ENCODE measurements at places on chromosomes 13 and 19.

DNA sequence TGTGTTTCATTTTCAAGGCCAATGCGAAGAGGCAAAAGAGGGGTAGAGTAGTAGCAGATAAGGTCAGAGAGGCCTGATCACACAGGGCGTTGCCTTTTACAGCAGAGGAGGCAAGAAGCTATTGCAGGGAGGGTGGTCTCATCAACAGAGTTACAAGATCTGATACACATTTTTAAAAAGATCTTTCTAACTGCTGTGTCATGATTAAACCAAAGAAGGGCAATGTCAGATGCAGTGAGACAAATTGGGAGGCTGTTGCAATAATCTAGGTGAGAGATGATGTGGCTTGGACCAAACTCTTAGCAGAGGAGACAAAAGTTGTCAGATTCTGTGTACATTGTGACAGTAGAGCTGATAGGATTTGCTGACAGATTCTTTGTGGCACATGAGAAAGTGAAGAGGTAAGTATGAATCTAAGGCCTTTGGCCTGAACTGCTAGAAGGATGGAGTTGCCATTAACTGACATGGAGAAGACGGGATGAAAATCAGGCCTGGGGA lies 13.0 kb upstream of the LRRC63 start:
- no peak for DNase-seq

- peak; percentile 73 for DNase-seq
Observed at GRCh38 chr19:40398417-40399131, 8.6 kb upstream of the HIPK4 start.

DNA sequence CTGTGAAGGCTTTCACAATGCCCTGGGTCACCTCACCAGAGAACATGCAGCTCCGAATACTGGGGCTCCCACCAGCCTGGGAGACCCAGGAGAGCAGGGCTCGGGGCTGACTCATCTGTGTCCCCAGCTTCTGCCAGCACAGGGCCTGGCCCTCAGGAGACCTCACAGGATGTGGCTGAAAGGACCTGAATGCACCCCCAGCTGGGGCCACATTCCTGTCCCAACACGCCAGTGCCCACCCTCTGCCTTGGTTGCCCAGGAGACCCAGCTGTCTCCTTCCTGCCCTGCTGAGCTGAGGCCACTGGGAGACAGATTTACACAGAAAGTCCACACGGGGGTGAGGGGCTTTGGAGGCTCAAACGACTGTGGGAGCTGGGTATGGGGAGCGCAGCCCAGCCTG lies 11.9 kb downstream of the BCAT2 start:
- DNase-seq, result no peak

- DNase-seq, result no peak
Observed at GRCh38 chr13:92354583-92354982, 872.0 kb upstream of the GPC6 start.

DNA sequence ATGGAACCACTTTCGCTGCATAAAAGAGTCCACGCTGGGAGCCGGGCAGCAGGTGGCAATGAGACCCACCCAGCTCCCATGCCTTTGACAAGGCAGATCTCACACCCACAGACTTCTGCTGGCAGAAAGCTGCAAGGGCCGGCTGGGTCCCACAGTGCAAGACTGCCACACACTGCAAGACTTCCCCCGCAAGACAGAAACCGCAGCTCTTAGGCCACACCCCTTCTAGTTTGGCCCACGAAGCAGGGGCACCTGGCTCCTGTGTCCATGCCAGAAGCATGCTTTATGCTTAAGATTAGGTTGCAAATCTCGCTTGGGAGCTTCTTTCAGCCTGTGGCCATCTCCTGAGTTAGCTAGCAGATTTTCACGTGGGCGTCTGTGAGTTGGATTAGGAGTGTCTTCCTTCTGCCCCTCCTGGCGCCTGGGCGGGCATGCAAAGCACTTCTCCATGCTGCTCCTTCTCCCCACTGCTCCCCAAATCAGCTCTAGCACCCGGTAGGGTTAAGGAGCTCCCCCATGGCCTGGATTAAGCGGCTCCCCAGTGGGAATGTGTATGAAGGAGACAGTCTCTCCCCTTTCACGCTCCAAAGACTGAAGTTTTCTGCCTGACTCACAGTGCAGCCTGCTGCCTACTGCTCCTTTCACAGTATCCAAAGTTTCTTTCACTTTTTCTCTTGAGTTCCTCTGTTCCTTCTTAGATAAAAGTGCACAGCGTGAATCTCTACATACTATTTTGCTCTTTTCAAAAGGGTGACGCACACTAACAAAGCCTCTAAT lies 17.7 kb downstream of the GPC6 start:
- DNase-seq, result no peak

DNA sequence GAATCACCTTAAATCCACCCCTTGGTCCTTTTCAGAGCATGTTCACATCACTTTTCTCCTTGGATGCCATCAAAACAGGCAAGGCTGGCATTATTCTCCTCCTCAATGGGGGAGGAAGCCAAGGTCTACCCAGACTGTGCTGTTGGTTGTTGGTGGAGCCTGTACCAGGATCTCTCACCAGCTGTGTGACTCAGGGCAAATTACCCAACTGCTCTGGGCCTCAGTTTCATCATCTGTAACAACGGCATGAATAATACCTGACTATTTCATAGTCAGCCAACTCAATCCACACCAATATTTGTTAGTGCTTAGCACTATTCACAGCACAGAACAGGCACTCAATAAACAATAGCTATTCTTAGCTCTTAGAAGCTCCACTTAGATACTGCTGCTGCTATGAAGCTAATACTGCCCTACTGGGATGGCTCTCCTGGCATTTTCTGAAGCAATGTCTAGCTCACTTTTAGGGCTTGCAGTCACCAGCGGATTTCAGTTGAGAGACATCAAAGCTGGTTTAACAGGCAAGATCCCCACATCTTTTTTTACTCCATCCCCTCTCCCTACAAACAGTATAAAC lies 116.9 kb downstream of the CCNA1 start:
- DNase-seq, result no peak

- DNase-seq, result no peak
Observed at GRCh38 chr13:36552334-36552733, 120.0 kb downstream of the CCNA1 start.

DNA sequence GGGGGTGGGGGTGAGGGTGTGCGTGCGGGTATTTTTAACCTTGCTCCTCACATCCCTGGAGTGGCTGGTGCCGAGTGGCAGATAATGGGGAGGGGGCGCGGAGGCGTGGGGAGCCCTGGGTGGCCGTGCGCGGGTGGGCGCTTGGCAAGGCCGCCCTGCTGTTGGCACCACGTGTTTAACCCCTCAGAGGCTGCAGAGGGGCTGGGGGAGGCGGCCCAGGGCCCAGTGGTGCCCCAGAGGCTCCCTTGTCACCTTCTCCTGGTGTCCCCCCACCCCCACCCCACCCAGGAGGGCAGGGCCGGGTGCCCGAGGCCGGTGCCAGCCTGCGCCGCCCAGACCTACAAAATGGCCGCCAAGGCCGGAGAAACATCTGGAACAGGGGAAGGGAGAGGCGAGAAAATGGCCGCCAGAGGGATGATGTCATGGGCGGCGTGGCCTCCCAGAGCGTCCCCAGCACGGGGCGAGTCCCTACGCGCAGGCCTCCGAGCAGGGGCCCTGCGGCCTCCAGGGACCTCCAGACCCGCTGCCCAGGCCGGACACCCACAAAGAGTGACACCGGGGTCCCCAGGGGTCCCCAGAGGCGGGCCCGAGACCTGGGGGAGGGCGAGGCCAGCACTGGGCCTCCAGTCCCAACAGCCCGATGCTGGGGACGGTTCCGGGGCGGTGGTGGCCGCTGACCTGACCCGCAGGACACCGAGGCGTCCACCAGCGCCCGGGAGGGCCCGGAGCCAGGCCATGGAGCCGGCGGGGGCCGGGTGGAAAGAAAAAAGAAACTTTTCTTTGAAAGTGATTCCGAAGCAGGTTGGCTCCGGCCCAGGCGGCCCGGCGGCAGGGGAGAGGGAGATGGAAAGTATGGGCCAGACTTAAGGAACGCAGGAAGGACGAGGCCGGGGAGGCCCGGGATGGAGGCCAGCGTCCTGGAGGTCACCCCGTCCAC lies 38.2 kb downstream of the NFIC start:
- no peak for DNase-seq

DNA sequence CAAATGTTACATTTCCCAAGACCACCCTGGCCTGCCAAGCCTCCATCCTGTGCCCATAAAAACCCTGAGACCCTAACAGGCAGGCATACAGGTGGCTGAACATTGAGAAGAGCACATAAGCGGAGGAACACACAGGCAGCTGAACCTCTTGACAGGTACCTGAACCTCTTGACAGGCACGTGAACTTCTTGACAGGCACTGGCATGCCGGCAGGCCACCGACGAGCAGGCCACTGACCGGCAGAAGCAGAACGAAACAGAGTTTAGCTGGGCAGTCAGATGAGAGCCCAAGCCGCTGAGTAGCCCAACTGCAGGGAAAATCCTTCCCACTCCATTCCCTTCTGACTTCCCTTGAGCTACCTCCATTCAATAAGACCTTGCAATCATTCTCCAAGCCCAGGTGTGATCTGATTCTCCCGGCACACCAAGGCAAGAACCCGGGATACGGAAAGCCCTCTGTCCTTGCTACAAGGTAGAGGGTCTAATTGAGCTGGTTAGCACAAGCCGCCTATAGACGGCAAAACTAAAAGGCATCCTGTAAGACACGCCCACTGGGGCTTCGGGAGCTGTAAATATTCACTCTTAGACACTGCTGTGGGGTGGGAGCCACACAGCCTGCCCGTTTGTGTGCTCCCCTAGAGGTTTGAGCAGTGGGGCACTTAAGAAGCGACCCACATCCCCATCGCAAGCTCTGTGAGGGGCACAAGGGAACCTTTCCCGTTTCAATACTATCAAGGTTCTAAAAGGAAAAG lies 2613.9 kb upstream of the PCDH20 start:
- no peak for DNase-seq

DNA sequence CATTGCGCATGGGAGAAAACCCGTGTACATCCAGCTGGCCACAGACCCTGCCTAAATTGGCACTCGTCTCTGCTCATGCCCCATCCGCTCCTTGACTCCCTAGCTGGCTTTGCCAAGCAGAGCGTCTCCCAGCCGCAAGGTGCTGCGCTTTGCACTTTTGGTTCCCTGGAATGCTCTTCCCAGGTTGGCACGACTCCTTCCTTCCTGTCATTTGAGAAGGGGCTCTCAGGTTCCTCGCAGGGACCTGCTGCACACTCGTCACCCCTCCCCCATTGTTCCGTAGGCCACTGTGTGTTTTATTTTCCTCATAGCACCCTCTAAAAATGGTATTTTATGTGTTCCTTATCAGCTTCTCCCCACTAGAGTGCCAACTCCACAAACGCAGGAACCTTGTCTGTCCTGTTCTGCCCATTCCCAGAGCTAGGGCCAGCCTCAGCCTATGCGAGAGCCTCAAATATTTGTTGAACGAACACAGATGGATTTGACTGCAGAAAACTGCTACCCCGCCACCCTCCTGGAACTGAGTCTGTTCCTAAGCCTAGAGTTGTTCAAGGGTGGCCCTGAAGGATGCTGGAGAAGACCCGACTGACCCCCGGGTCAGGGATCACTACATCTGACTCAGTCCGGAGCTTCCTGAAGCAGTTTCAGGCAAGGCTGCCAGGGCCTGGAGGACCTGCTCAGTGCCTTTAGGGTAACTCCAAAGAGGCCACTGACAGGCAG lies 8.4 kb upstream of the CEBPA start:
- DNase-seq, result no peak

DNA sequence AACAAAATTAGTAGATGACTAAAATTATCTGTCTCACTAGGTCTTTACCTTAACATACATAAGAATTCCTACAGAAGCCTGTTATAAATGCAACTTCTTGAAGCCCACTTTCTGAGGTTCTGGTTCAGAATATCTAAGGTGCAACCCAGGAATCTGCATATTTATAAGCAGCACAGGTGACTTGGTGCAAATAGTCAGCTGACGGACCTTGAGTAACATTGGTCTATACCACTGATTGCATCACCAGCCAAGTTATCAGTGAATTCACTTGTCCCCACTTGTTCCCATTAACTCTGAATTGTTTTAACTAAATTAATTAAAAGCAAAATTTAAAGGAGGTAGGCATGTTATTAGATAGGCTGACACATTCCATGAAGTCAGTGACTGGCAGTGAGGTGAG lies 109.9 kb downstream of the FRY start:
- DNase-seq, result no peak

DNA sequence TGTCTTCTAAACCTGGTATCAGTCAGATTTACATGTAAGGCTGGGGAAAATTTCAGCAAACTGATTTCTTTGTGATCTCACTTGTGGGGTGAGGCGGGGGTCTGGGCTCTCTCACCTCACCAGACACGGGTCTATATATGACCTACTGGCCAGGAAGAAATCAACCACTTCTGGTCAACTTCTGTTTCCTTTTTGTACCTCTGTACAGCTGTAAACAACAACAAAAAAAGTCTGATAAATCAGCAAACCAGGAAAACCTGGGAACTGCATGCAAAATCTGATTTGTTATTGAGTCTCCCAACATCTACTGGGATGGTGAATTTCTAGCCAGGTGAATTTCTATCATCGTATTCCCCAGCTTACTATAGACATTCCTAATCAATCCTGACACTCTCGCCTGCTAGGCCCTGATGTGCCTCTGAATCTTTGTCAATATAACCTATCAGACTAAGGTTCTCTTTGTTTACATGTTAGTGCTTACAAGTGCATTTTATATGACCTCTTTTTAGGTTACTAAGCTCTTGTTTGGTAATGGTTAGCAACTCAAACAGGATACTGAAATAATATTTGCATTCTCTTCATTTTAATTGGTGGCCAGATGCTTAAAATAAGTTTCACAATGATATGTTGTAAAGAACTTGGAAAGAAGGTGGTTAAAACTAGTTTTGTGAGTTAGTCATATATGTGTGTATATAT lies 77.7 kb downstream of the LRRC63 start:
- DNase-seq, result no peak

GRCh38 chr19:41324921-41325639 lies 15.1 kb downstream of the CCDC97 start:
- no peak for DNase-seq

GRCh38 chr13:30457306-30457891 lies 8.3 kb downstream of the HMGB1 start:
- DNase-seq, result no peak

DNA sequence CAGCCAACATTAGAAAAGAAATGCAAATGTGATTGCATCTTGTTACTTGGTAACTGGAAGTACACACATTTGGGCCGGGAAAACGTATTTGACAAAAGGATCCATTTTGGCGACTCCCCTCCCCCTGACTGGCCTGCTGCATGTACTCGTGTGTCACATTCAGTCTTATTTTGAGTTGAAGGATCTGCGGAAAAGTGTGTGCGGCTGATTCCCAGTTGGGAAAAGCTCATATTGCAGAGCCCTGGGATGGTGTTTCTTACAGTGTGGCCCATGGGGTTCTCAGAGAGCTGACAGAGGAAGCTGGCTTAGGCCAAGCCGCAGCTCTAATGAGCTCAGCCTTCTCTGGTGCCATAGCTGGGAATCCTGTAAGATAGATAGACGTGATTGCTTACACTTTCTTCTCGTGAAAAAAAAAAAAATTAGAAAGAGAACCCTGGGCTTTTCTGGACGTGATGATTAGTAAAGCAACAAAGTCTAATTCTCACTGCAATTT lies 170.3 kb upstream of the ARGLU1 start:
- no peak for DNase-seq

All from NCI-H187 (cell line).